Ovary (tissue), 10 donors: ENCODE measurements at places on chromosomes 7 and 10. TPM values are rescaled to one million over a fixed set of nuclear protein-coding genes. Genes with fewer than 3 reads are reported as not detected.

GRCh38 chr10:129594811-129595210 lies 127.8 kb downstream of the MGMT start:
- H3K4me1 ChIP-seq, result no peaks in the 10 kb centered on the region
- H3K27ac ChIP-seq, result no peak overlapping the region
- no peak overlapping the region for H3K4me3 ChIP-seq

DNA sequence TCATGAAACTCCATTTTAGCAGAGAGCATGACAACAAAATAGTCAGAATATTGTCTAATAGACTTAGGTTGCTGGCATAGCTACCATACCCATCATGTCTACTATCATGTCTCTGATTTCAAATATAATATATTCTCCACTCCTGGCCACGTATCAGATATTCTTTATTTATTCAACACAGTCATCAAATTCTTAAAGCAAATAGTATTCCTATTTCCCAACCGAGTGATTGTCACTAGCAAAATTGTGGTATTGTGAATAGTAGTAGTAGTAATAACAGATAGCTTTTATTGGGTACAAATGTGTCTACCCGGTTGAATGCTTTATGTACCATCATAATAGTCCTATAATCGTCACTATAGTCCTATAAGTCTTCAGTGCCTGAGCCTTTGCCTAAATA lies 918.6 kb downstream of the KCNMA1 start:
- H3K4me1 ChIP-seq, result no peaks in the 10 kb centered on the region
- H3K4me3 ChIP-seq, result no peak overlapping the region
- H3K27ac ChIP-seq, result no peak overlapping the region
- no peaks in the 10 kb centered on the region for H3K36me3 ChIP-seq

DNA sequence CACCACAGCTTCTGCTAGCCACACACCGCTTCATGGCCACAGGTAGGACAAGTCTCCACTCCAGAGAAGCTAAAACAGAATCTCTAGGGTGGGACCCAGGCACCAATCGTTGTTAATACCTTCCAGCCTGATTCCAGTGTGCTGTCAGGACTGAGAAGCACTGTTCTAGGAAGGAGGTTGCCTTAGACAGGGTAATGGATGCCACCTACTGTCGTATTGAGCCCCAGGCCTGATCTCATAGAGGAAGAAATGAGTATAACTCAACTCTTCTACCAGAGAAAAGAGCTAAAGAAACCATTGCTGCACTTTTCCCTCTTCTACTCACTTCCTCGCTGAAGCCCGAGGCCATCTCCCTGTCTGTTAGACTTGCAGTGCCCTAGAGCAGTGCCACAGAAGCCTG lies 31.8 kb downstream of the CNNM1 start:
- no peaks in the 10 kb centered on the region for H3K36me3 ChIP-seq
- H3K4me1 ChIP-seq, result no peaks in the 10 kb centered on the region
- no peak for DNase-seq
- H3K4me3 ChIP-seq, result no peak overlapping the region

The BLVRA gene
- total RNA-seq, result 75.1 TPM

GRCh38 chr7:151240536-151240935 lies 8.0 kb downstream of the SMARCD3 start:
- H3K27me3 ChIP-seq, result no peaks in the 10 kb centered on the region
- no peaks in the 10 kb centered on the region for H3K36me3 ChIP-seq
- H3K4me1 ChIP-seq, result peaks cover 4% of the 10 kb centered on the region
- H3K4me3 ChIP-seq, result no peak overlapping the region

The PRDX3 gene
- total RNA-seq, result 116 TPM

The HIPK2 gene
- 9.9 TPM for total RNA-seq

DNA sequence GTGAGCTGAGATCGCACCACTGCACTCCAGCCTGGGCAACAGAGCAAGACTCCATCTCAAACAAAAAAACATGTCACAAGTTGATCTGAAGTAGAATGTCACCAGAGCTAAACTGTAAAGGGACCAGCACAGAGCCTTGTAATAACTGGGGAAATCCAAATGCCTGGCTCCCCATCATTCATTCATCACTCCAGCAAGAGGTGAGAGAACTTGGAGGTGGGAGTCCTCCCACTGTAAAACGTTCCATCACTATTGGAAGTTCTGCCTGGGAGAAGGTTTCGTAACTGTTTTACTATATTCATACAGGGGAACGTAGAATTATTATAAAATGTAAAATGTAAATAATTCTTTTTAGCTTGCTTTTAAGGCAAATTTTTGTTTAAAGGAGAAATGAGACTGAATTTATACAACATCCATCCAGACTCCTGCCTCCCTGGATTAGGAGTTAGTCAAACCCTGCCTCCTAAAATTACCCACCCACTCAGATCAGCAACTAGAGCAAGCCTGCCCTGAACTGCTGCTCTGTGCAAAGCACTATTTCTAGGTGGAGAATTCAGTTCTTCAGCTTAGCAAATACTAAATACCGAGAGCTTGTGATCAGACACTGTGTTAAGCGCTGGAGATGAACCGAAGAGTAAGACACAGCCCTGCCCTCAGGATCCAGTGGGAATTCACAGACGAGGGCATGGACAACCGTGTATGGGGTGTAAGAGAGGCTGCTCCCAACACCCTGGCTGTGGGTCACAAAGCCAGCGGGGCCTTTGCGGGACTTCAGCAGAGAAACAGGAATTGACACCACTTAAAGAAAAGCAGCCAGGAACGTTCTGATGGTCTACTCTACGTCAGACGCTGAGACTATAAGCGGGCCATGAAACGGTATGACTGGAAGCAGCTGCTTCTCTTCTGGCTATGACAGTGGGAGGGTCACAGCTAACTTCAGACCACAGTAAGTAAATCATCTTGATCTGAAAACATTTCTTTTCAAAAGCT lies 208.3 kb downstream of the ZMYND11 start:
- H3K4me3 ChIP-seq, result no peak overlapping the region
- H3K36me3 ChIP-seq, result no peaks in the 10 kb centered on the region
- no peaks in the 10 kb centered on the region for H3K27me3 ChIP-seq
- H3K4me1 ChIP-seq, result peaks cover 4% of the 10 kb centered on the region

The NEBL gene
- total RNA-seq, result 0.83 TPM

- H3K4me3 ChIP-seq, result no peak overlapping the region
- peaks cover 2% of the 10 kb centered on the region for H3K4me1 ChIP-seq
- no peak for DNase-seq
Observed at GRCh38 chr10:13823709-13824405, 237.1 kb downstream of the PRPF18 start.

DNA sequence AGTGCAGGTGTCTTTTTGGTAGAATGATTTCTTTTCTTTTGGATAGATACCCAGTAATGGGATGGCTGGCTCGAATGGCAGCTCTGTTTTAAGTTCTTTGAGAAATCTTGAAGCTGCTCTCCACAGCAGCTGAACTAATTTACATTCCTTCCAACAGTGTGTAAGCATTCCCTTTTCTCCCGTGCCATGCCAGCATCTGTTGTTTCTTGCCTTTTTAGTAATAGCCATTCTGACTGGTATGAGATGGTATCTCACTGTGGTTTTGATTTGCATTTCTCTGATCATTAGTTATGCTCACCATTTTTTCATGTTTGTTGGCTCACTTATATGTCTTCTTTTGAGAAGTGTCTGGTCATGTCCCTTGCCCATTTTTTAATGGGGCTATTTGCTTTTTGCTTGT lies 486.3 kb downstream of the GALNT17 start:
- H3K36me3 ChIP-seq, result no peaks in the 10 kb centered on the region
- peaks cover 3% of the 10 kb centered on the region for H3K4me1 ChIP-seq
- no peaks in the 10 kb centered on the region for H3K27me3 ChIP-seq
- no peak for DNase-seq
- H3K4me3 ChIP-seq, result no peak overlapping the region

The NAT16 gene
- total RNA-seq, result not detected

- no peaks in the 10 kb centered on the region for H3K27me3 ChIP-seq
- no peaks in the 10 kb centered on the region for H3K36me3 ChIP-seq
- DNase-seq, result no peak
- no peaks in the 10 kb centered on the region for H3K4me1 ChIP-seq
- no peak overlapping the region for H3K27ac ChIP-seq
Observed at GRCh38 chr10:26738301-26738911, 40.9 kb downstream of the PDSS1 start.

DNA sequence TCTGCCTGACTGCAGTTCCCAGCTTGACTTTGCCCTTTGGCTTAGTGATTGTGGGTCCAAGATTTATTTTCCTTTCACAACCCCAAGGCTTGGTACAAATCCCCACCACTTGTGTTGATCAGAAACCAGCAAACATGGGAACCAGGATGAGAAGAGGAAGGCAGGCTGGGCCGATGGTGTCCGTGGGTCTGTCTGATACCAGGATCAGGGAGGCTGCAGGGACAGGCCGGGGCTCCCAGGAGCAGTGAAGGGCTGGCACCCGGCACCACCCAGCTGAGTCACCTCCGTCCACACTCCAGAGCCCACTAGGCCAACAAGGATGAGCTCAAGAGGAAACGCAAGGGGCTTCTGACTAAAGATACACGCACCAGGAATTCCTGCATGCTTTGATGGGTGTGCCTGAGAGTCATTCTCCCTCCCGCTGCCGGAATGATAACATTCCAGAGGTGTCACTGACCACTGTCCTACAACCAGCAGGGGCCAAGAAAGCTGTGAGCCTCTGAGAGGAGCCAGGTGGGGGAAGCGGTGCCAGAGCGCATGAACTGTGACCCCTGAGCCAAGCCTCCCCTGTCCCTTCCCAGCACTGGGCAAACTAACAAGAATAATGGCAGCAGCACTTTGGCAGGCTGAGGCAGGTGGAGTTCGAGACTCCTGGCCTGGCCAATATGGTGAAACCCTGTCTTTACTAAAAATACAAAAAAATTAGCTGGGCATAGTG lies 29.2 kb upstream of the PROSER2 start:
- no peaks in the 10 kb centered on the region for H3K27me3 ChIP-seq
- no peak for DNase-seq
- peaks cover 4% of the 10 kb centered on the region for H3K4me1 ChIP-seq

- no peak overlapping the region for H3K27ac ChIP-seq
- H3K4me3 ChIP-seq, result no peak overlapping the region
- no peak for DNase-seq
Observed at GRCh38 chr10:69268761-69269416, 9.4 kb upstream of the HK1 start.

The DLX6 gene
- not detected for total RNA-seq

The LOXL4 gene
- 8.2 TPM for total RNA-seq
